ENCODE measurements at places on chromosomes 4 and X. TPM values are rescaled to one million over a fixed set of nuclear protein-coding genes. Genes with fewer than 3 reads are reported as not detected.

Gene WFS1
- total RNA-seq, result 62.3 TPM

Gene GYPA
- not detected for total RNA-seq

Gene MMRN1
- 34.1 TPM for total RNA-seq

Gene FAM241A
- 5.3 TPM for total RNA-seq

GRCh38 chr4:21795091-21795490 lies 153.5 kb downstream of the KCNIP4 start:
- no peak overlapping the region for H3K27ac ChIP-seq
- no peaks in the 10 kb centered on the region for H3K36me3 ChIP-seq
- H3K4me1 ChIP-seq, result no peaks in the 10 kb centered on the region
- no peak for DNase-seq
- no peak overlapping the region for H3K4me3 ChIP-seq
- no peaks in the 10 kb centered on the region for H3K27me3 ChIP-seq

DNA sequence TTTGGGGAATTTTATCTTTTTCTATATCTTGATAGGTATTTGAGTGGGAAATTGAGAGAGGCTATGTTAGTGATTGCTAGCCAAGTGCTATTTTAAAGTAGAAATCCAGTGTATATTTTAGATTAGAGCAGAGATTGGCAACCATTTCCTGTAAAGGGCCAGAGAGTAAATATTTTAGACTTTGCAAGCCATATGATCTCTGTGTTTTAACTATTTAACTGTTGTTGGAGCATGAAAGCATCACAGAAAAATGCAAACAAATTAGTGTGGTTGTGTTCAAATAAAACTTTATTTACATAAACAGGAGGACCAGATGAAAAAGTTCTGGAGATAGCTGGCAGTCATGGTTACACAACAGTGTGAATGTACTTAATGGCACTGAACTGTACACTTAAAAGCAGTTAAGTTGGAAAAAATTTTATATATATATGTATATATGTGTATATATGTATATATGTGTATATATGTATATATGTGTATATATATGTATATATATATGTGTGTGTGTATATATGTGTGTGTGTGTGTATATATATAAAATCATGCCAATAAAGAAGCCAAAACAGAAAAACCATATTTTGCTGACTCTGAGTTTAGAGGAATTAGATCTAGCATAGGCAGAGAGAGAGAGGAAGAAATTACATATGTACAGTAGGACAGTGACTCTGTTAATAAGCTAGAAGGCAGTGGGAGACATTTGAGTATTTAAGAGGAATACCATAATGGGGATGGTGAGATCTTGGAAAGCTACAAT lies 83.4 kb downstream of the TMEM164 start:
- no peak overlapping the region for H3K4me3 ChIP-seq
- DNase-seq, result no peak
- H3K36me3 ChIP-seq, result no peaks in the 10 kb centered on the region
- H3K4me1 ChIP-seq, result peaks cover 13% of the 10 kb centered on the region
- no peak overlapping the region for H3K27ac ChIP-seq
- H3K27me3 ChIP-seq, result no peaks in the 10 kb centered on the region

DNA sequence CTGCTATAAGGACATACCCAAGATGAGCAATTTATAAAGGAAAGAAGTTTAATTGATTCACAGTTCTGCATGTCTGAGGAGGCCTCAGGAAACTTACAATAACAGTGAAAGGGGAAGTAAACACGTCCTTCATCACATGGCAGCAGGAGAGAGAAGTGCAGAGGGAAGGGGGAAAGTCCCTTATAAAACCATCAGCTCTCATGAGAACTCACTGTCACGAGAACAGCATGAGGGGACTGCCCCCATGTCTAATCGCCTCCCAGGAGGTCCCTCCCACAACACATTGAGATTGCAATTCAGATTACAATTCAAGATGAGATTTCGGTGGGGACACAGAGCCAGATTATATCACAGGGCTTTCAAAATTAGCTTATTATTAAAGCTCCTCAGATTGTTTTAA lies 209.5 kb upstream of the PPP3CA start:
- no peaks in the 10 kb centered on the region for H3K4me1 ChIP-seq
- DNase-seq, result no peak

- H3K36me3 ChIP-seq, result no peaks in the 10 kb centered on the region
- H3K27me3 ChIP-seq, result no peaks in the 10 kb centered on the region
- H3K27ac ChIP-seq, result no peak overlapping the region
- no peak overlapping the region for H3K4me3 ChIP-seq
- no peaks in the 10 kb centered on the region for H3K4me1 ChIP-seq
- no peak for DNase-seq
These were observed 504.4 kb upstream of the FAT1 start for GRCh38 chr4:187227907-187228704.
